Fibroblast of gingiva (primary cell): ENCODE measurements at places on chromosomes 3 and 15.

DNA sequence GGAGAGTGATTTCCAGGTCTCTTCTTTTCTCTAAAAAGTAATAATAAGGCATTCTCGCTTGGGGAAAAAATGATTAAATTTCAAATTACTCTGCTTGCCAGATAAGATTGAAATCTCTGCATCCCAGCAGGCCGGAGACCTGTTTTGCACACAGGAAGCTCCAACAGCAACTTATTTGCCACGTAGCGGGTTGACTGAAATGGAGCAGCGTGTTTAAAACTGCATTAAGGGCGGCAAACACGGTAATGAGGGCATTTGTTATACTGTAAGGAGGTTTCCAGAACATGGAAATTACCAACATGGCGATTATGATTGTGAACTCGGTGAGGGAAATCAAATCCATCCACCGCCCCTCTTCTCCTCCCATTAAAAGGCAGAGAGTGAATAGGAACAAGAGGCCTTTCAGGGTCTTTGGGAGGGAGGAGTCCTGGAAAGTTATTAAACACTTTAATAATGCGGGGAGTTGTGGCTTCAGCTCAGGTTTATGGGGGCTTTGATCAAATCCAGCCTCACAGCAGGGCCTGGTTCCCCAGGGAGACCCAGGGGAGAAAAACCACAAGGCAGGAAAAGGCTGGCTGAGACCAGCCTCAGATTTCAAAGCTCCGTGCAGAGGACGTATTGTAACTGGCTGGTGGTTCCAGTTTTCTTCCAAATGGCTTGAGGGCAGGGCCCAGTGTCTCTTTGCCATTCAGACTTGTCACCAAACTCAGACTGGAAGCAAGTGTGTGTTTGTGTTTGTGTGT is 242.3 kb downstream of the TLE3 start:
- DNase-seq: no peak

GRCh38 chr3:196518966-196519717 is 4.0 kb upstream of the SMCO1 start:
- peak; percentile 62 for DNase-seq

DNA sequence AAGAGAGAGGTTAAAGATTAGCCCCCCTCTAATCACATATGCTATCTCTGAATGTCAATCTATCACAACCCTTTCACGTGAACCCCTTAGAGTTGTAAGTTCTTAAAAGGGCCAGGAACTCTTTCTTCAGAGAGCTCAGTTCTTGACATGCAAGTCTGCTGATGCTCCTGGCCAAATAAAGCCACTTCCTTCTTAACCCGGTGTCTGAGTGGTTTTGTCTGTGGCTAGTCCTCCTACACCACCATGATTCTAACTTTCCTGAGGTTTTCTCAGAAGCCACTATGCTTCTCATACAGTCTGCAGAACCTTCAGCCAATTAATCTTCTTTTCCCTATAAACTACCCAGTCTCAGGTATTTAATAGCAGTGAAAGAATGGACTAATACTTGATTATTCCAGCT is 231.1 kb upstream of the CNTN6 start:
- DNase-seq: no peak

- no peak for DNase-seq
These were observed 28.4 kb upstream of the CHST2 start for GRCh38 chr3:143090976-143091837.

DNA sequence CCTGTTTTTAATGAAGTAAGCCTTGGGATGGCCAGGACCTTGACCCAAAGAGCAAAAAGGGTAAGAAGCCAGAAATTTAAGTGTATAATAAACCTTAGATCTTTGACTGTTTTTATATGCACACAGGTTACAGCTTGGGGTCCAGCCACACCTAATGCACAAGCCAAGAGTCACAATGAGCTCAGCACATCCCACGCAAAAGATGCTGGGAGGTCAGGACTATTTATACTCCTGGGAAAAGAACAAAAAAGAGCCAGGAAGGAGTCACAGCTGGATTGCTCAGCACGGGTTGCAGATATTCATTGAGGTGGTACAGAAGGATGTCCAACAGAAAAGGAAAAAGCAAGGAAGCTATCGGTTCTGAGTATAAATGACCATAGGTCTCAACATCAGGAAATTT is 536.3 kb downstream of the NTRK3 start:
- no peak for DNase-seq

GRCh38 chr3:97510795-97511194 is 253.8 kb upstream of the ARL6 start:
- no peak for DNase-seq

GRCh38 chr3:143471705-143472104 is 352.1 kb downstream of the CHST2 start:
- no peak for DNase-seq

GRCh38 chr3:190060192-190060775 is 60.4 kb downstream of the P3H2 start:
- DNase-seq: no peak

- DNase-seq: no peak
These were observed 149.8 kb downstream of the ZNF385D start for GRCh38 chr3:21601178-21601577.

GRCh38 chr15:36643551-36643950 is 64.1 kb downstream of the CDIN1 start:
- no peak for DNase-seq

DNA sequence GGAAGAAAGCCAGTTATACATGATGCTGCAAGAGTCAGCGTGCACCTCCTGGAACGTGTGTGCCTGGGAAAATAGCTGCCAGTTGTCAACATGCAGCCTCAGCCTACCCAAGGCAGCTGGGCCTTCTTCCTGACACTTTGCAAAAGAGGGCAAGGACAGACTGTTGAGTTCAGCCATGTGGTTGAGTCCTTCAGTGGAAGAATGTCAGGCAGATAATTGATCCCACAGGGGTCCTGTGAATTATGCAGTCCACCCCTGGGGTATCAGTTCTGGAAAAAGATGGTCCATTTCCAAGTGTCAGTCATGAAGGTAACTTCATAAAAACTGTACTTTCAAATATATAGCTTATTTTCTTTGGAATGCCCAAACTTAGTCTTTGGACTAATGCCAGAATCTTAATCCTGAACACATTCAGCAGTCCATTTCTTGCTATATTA is 79.6 kb downstream of the ARNT2 start:
- DNase-seq: peak; percentile 31

DNA sequence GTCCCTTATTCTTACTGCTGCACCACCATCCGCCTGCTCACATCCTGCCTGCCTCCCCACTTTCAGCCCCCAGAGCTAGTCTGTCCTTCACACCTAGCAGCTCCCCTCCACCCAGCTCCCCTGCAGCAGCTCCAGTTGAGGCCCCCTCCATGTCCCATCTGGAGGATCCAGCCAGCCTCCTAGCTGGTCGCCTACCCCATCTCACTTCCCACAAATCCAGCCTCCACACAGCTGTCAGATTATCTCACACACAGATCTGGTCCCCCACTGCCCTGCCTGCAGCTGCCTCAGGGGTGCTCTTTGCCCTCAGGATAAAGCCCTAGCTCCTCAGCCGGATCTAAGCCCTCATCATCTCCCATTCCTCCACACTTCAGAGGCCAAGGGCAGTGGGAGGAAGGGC is 8.8 kb upstream of the SEMA7A start:
- no peak for DNase-seq

GRCh38 chr3:110430146-110430545 is 641.5 kb upstream of the NECTIN3 start:
- DNase-seq: no peak

DNA sequence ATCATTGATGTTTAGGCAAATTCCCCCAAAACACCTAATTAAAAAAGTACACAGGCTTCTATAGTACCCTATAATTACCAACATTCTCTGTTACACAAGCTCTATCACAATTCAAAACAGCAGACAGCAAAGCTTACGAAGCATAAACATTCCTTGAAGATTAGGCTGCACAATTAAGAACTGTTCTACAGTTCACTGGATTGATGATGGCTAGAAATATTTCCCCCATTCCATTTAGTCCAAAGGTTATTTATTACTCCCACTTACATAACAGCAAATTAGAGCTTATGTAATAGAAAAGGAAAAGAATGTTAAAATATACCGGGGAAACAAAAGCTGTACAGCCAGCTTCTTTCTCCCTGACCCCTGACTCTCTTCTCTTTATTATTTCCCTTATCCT is 49.3 kb downstream of the UACA start:
- DNase-seq: peak; percentile 18
